HFF-Myc (cell line): ENCODE measurements at places on chromosomes 7 and 10.

DNA sequence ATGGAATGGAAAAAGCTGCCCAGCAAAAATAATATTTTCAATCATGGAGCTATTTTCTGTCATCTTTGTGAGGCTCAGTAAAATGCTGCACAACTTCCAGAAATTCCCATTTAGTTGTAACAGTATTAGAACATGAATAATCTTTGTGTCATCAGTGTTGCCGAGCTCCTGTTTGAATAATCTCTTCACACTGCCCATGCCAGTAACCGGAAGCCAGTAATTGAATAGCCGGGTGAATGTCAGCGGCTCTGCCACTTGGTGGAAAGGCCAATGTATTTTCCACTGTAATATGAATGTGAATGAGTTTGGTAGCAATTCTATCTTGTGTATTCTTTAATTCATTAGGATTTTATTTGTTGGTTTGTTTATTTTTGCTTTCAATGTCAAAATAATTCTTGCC lies 172.5 kb upstream of the INSYN2A start:
- DNase-seq: no peak

- no peak for DNase-seq
Observed at GRCh38 chr10:48353246-48353645, 46.8 kb downstream of the MAPK8 start.

GRCh38 chr10:48672596-48673265 lies 11.9 kb upstream of the WDFY4 start:
- no peak for DNase-seq

DNA sequence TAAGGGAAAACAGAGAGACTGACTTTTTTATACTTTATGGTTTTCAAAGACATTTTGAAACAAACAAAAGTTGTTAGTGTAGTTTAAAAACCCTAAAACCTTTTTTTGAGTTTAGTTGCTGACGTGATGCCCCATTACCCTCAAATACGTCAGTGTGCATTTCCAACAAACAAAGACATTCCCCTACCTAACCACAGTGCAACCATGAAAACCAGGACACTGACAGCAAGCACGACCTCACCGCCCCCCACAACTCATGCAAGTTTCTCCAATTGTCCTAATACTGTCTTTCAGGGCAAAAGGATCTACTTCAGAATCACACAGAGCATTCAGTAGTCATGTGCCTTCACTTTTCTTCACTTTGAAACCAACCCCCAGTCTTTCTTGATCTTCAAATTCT lies 75.0 kb downstream of the WNT2 start:
- no peak for DNase-seq

DNA sequence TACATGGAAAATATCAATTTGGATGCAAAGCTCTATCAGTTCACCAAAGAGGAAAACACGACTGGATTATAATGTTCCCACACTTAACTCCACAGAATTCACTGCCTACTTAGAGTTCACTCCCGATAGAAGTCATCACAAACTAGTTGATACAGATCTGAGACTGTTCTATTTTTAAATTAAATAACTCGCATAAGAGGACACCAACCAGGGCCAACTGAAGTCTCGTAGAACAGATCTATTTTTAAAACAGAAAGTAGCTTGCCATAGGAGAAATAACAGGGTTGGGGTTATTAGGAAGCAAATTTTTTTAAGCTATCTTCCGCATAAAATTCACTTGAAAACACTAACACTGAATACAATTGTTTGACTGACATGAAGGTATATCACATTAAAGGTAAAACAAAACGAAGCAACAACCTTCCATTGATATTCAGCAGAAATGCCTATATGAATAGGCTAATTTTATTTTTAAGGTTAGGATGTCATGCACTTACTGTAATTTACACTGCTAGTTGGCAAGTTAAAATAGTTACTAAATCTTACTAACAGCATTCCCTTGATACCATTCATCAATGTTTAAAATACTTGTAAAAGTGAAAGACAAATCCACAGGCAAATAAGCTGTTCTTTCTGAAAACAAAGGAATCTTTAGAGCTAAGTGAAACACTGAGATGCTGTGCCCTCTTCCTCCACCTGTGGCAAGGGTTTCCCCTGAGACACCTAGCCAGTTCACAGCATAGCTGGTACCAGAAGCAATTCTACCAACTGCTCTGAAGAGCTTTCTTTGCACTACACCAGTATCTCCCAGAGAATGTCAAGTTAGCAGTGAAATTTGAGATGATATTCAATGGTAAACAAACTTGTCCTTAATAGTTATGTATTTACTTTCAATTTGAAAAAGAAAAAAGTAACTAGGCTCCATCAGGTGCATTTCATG lies 186.7 kb upstream of the ANK3 start:
- DNase-seq: no peak

GRCh38 chr7:76063525-76063924 lies 15.6 kb downstream of the MDH2 start:
- no peak for DNase-seq

- peak; percentile 38 for DNase-seq
Observed at GRCh38 chr10:10911471-10911921, 106.2 kb upstream of the CELF2 start.

- DNase-seq: no peak
Observed at GRCh38 chr7:159095979-159096411, 48.7 kb downstream of the VIPR2 start.

GRCh38 chr7:1058821-1059199 lies 14.5 kb downstream of the GPR146 start:
- DNase-seq: no peak

DNA sequence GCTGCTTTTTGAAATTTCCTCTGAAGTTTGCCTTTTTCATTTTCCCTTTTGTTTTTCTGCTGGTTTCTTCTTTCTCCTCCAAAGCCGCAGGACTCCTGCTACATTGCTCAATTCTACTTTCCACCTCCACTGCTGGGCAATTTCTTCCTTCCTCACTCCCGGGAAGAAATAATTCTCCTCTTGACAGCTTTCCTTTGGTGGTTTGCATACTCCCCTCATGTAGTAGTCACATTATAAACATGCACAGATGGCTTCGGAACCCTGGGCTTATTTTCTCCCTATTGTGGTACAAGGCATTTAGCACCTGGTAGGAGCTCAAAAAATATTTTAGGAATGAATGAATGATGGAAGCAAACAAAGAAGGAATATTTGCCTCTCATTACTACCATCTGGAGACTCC lies 977.2 kb downstream of the LRMDA start:
- no peak for DNase-seq

GRCh38 chr10:125023255-125023654 lies 81.3 kb downstream of the ZRANB1 start:
- DNase-seq: no peak

GRCh38 chr10:60335708-60336107 lies 54.0 kb downstream of the ANK3 start:
- DNase-seq: no peak

DNA sequence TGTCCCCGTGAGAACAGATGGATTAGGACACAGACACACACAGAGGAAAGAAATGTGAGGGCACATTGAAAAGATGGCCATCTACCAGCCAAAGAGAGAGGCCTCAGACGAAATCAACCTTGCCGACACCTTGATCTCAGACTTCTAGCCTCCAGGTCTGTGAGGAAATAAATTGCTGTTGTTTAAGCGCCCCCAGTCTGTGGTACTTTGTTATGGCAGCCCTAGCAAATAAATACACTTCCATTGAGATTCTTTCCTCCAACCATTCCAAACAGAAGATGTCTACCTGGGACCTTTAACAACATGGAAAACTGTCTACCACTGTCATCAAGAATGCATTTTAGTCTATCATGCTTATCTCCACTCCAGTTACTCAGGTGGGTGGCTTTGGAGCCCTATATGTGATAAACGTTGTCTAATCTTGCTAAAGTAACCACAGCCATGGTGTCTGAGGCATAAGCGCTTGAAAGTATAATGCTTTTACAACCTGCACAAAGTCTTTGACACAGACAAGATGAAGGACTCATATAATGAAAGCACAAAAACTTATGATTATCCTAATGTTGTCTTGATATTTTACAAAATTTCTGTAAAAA lies 244.3 kb downstream of the MTERF1 start:
- DNase-seq: no peak

DNA sequence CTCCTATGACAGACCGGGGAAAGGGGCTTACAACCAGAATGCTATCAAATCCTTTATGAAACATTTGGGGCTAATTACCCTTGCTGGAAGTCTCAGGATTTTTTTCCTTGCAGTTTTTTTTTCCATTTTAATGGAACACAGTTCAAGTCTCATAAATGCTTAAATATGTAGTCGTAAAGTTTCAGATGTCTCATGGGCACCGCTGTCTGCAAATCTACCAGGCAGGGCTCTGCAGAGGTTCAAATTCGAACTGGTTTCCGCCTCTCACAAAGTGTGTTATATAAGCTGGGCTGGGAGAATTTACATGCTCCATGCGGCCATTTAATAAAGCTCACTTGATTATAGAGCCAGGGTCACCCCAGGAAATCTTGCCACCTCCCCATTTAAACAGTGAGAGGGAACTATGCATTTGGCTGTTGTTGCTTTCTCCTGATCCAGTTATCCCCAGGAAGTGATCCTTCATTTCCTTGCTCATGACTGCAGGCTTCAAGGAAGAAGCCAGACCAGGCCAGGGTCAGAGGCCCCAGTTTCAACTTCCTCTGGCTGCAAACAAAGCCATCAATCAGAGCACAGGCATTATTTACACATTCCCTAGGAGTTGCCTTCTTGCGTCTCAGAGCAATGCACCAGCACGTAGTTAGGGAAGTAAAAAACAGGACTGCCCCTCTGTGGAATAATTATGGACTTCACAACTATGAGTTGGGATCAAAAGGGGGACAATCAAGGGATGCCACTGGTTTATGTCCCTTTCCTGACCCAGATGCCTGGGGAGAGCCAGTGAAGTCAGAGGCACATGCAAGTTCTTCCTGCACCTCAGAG lies 358.8 kb downstream of the PRPF18 start:
- no peak for DNase-seq

- no peak for DNase-seq
Observed at GRCh38 chr7:64884085-64884912, 18.8 kb upstream of the ZNF273 start.

DNA sequence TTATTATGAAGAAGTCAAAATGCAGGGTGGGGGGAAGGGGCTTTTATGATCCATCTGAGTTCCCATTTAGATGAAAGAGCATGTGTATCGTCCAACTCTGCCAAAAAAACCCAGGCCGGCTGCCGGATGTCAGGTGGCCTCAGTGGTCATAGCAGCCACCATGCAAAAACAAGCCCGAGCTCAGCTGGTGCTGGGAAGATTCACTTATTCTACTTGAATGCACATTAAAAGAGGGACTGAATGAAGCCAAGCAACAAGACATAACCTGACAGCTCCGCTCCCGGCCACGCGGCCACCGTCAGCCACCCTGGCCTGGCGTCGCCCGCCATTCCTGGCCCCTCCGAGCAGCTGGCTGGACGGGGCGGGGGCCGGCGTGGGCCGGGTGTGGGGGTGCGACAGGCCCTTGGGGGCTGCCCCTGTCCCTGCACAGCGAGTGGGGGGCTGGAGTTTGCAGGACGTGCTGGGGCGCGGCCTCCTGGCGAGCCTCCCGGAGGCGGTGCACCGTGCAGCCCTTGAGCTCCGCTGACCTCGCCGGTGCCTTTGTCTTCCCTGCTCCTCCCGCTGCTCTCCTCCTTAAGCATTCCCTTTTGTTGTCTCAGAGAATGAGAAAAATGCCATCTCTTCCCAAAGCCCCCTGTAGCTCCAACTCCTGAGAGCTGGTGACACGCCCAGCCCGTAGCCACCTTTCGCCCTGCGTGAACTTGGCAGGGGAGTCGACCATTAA lies 67.8 kb downstream of the EBF3 start:
- no peak for DNase-seq

GRCh38 chr10:33487014-33487776 lies 152.7 kb upstream of the NRP1 start:
- DNase-seq: no peak

DNA sequence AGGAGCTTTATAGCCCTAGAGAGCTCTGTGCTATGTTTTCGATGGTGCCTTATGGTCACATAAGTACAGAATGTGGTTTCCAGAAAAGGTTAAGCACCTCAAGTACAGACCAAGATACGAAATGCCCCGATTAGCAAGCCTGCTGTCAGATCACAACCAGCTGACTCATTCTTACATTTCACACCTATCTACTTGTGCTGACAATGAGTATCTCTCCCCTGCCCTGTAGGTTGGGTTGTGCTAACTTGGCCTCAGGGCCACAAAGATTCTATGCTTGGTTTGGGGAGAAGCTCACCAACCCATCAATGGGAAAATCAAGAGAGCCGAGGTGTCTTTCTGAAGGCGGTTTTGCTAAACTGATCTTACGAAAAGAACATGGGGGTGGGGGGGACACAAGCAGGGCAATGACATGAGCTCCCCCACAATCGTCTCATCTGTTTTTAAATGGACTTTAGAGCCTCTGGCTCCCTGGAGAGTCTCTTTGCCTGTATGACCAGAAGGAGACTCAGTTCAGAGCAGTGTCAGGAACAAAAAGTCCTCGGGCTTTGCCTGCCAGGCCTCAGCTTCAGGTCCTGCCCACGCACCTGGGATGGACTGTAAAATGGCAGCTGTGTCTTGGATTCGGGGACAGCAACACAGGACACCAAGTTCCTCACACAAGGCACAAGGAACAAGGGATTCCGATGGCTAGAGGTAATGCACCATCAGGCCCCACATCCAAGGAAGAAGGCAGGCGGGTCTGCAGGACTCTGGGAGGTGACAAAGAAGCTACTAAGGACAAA lies 55.1 kb downstream of the FAM53B start:
- DNase-seq: no peak

- DNase-seq: no peak
Observed at GRCh38 chr10:43304687-43305333, 37.9 kb upstream of the RASGEF1A start.

- DNase-seq: no peak
Observed at GRCh38 chr7:22793593-22794462, 28.8 kb downstream of the TOMM7 start.
